Common myeloid progenitor, CD34-positive (primary cell): ENCODE measurements at places on chromosomes 2 and 18.

DNA sequence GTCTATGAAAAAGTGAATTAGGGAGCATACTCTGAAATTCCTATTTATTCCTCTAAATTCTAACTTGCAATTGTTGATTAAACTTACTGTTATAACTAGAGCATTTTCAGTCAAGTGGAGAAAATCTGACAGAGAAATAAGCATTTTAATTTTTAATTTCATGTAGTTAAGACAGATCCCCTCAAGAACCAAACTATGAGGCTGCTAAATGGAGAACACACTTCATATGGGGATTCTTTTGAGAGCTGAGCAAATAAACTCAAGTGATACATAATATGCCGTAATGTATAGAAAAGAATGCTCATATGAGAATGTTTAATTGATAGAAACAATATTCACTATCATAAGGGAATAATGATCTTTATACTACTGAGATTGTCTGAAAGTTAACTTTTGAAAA, 340.8 kb downstream of the ERBB4 start:
- no peak overlapping the region for H3K27ac ChIP-seq
- H3K27me3 ChIP-seq: no peaks in the 10 kb centered on the region
- no peak overlapping the region for H3K4me3 ChIP-seq
- no peaks in the 10 kb centered on the region for H3K36me3 ChIP-seq
- H3K4me1 ChIP-seq: no peaks in the 10 kb centered on the region

DNA sequence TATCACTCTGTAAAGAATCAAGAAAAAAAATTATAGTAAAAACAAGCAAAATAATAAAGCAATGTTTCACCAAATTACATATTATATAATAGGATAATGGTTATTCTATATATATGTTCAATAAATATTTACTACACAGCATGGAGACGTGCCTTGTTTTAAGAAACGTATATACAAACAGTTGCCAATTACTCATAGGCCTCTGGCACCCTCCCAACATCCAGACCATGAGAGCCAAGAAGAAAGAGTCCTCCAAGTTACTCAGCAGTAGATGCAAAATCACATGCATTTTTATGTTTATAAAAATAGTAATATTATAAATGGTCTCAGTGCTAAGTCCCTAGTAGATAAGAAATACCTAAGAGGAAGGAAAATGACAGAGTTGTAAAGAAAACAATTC, 64.8 kb downstream of the REV1 start:
- no peaks in the 10 kb centered on the region for H3K4me1 ChIP-seq
- no peaks in the 10 kb centered on the region for H3K27me3 ChIP-seq
- no peak overlapping the region for H3K27ac ChIP-seq

DNA sequence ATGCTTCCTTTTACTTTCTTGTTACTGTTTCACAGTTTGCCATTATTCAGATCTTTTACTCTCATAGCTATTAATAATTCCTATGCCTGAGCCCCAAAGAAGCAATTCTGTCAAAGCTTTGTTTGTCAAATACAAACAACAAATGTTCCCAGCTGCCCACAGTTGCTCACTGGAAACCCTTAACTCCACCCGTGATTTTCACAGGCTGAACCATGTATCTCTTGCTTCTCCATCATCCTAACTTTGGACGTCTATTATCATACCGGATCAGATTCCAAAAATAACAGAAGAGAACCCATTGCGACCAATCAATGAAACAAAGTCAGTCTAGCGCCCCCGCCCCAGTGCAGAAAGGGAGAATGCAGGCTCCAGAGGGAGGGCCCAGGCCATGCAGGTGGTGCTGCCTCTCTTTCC, 24.2 kb downstream of the COLEC12 start:
- H3K4me3 ChIP-seq: no peak overlapping the region
- H3K4me1 ChIP-seq: no peaks in the 10 kb centered on the region
- no peak overlapping the region for H3K27ac ChIP-seq
- no peak for DNase-seq
- no peaks in the 10 kb centered on the region for H3K36me3 ChIP-seq
- no peaks in the 10 kb centered on the region for H3K27me3 ChIP-seq

GRCh38 chr2:191888400-191889166, 41.7 kb upstream of the CAVIN2 start:
- DNase-seq: no peak
- H3K27me3 ChIP-seq: no peaks in the 10 kb centered on the region
- H3K4me3 ChIP-seq: no peak overlapping the region

GRCh38 chr2:55418072-55418471, 1.6 kb downstream of the CCDC88A start:
- H3K27me3 ChIP-seq: no peaks in the 10 kb centered on the region
- peak; percentile 8 for DNase-seq
- H3K36me3 ChIP-seq: peaks cover 5% of the 10 kb centered on the region
- peak overlapping the region; percentile 81 for H3K27ac ChIP-seq
- H3K4me1 ChIP-seq: peaks cover 12% of the 10 kb centered on the region

- H3K4me3 ChIP-seq: no peak overlapping the region
- peaks cover 5% of the 10 kb centered on the region for H3K36me3 ChIP-seq
- no peaks in the 10 kb centered on the region for H3K27me3 ChIP-seq
- H3K4me1 ChIP-seq: no peaks in the 10 kb centered on the region
- H3K27ac ChIP-seq: no peak overlapping the region
Observed at GRCh38 chr2:207905546-207905945, 119.8 kb downstream of the PLEKHM3 start.

DNA sequence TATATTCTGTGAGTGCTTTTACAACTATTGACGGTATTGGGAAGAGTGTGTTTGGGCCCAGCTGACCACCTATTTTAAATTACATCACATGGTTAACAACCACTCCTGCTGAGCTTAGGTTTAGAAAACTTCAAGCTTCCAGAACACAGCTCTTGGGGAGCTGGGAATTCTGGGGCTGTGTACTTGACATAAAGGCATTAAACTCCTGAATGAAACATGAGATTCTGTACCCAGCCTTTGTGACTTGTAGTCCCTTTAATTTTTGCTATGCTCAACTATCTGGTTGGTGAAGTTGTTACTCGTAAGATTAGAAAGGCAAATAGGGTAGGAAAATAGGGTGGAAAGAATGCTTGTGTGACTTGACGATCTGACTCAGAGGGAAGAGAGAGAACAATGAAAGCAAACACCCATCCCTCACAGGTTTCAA, 66.9 kb downstream of the LTBP1 start:
- H3K4me1 ChIP-seq: no peaks in the 10 kb centered on the region
- no peak for DNase-seq
- H3K27ac ChIP-seq: no peak overlapping the region
- H3K27me3 ChIP-seq: no peaks in the 10 kb centered on the region

- no peaks in the 10 kb centered on the region for H3K36me3 ChIP-seq
- H3K27me3 ChIP-seq: no peaks in the 10 kb centered on the region
- H3K27ac ChIP-seq: no peak overlapping the region
- H3K4me1 ChIP-seq: peaks cover 17% of the 10 kb centered on the region
Observed at GRCh38 chr18:61992285-61992684, 99.5 kb upstream of the RNF152 start.

DNA sequence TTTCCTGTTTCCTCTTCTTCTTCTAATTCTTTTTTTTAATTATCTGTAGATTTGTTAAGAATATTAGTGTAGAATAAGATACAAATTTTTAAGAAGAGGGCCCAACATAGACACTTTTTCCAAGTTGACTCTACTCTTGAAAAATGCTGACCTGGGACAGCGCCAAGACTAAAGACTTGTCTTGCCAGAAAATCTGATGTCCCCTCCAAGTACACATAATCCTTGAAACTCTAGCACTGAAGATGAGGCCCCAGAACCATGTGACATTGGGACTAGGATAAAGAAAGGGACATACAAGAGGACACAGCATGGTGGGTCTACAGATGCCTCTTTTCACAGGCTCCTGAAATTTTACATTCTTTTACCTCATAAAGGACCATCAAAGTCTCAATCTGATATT, 271.6 kb upstream of the SESTD1 start:
- no peak overlapping the region for H3K4me3 ChIP-seq
- no peak for DNase-seq
- H3K4me1 ChIP-seq: no peaks in the 10 kb centered on the region
- no peak overlapping the region for H3K27ac ChIP-seq

DNA sequence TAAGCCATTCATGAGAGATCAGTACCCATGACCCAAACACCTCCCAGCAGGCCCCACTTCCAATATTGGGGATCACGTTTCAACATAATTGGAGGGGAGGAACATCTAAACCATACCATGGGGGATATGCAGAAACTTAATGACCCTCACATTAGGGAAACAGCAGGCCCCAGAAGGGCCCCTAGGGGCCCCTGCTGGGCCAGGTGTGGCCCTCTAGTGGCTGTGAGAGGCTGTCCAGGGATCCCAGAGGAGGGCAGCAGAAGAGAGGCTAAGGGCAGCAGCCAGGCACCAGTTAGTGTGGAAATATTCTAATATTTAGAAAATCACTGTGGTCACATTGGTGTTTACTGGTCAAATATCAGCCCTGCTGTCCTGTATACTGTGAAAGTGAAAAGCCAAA, 49.3 kb upstream of the ANKRD44 start:
- H3K4me3 ChIP-seq: no peak overlapping the region
- DNase-seq: no peak
- H3K27me3 ChIP-seq: no peaks in the 10 kb centered on the region
- no peak overlapping the region for H3K27ac ChIP-seq
- no peaks in the 10 kb centered on the region for H3K36me3 ChIP-seq
- H3K4me1 ChIP-seq: no peaks in the 10 kb centered on the region

GRCh38 chr2:45390441-45390840, 220.6 kb downstream of the SRBD1 start:
- no peaks in the 10 kb centered on the region for H3K4me1 ChIP-seq
- no peaks in the 10 kb centered on the region for H3K27me3 ChIP-seq
- H3K4me3 ChIP-seq: no peak overlapping the region
- DNase-seq: no peak

DNA sequence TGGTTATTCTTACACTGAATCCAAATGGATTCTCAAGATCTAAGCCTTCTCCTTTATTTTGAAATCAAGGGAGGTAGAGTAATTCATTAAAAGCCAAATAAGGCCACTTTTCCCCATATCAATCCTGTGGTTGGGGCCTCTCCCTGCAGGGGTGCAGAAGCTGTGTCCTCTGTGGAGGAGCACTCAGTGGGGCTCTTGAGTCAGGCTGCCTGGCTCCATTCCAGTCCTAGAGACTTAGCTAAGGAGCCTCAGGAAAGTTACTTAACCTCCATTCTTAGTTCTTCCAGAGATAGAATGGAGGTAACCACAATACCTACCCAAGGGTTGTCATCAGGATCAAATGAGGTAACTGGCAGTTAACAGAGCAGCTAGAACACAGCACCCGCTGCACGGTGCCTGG, 564.3 kb downstream of the CMPK2 start:
- H3K4me3 ChIP-seq: no peak overlapping the region
- H3K36me3 ChIP-seq: no peaks in the 10 kb centered on the region
- H3K27me3 ChIP-seq: no peaks in the 10 kb centered on the region
- no peaks in the 10 kb centered on the region for H3K4me1 ChIP-seq

DNA sequence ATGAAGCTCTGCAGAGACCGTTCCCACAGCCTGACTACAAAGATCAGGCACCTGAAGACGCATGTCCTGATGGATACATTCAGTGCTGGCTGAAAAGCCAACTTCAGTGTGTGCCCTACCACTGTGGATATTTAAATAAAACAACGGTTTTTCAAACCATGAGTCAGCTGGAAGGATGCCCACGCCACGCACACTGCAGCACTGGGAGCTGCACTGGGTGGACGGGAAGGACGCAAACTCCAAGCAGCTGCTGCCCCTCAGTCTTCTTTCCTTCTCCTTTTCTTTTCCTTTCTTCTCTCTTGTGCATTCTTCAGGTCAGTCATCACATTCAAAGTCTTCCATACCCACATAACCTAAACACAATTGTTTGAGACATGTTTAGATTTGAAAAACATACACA, 7.9 kb downstream of the TMEM18 start:
- no peak for DNase-seq
- no peaks in the 10 kb centered on the region for H3K27me3 ChIP-seq
- H3K4me3 ChIP-seq: no peak overlapping the region
- peaks cover 65% of the 10 kb centered on the region for H3K36me3 ChIP-seq
- no peak overlapping the region for H3K27ac ChIP-seq

GRCh38 chr2:128217671-128218070, 101.0 kb downstream of the HS6ST1 start:
- H3K27me3 ChIP-seq: no peaks in the 10 kb centered on the region
- peaks cover 12% of the 10 kb centered on the region for H3K4me1 ChIP-seq
- no peak overlapping the region for H3K4me3 ChIP-seq
- no peak for DNase-seq
- H3K36me3 ChIP-seq: no peaks in the 10 kb centered on the region

DNA sequence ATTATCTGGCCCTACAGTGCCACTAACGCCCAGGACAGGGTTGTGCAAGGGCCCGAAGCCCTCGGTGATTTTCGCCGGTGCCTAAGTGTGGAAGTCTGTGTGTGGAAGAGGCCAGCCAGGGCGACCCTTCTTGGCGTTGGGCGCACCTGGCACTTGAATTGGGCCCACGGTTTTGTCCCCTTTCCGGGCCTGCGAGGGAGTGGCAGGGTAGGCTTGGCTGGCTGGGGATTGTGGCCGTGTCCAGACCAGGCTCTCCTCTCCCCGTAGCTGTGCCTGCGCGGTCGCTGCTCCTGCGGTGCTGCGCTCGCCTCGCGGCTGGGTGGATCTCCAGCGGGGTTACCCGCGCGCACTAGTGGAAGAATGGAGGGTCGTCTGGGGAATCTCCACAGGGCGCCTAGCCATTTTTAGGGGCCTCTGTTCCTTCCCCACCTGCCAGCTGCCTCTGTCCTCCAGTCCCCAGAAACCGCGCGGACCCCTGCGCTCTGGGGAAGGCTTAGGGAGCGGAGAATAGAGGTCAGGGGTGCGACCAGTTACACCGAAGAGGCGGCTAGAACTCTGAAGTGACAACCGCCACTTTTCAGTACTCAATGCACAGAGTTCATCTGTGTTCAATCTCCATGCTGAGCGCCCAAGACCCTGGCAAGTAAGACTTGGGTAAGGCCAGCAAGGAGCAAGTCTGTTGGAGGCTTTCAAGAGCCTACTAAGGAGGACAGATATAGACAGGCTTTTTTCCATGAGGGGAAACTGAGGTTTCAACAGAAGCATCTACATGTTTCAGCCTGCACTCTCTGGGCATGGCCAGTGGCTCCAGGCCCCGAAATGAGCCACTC, 16.0 kb downstream of the EVX2 start:
- no peak overlapping the region for H3K27ac ChIP-seq
- peaks cover 7% of the 10 kb centered on the region for H3K4me1 ChIP-seq
- DNase-seq: no peak

GRCh38 chr2:209451209-209451834, 27.5 kb downstream of the MAP2 start:
- H3K27me3 ChIP-seq: no peaks in the 10 kb centered on the region
- no peak overlapping the region for H3K27ac ChIP-seq
- no peaks in the 10 kb centered on the region for H3K4me1 ChIP-seq
- DNase-seq: no peak
- no peak overlapping the region for H3K4me3 ChIP-seq

- no peaks in the 10 kb centered on the region for H3K27me3 ChIP-seq
- H3K36me3 ChIP-seq: no peaks in the 10 kb centered on the region
- H3K4me3 ChIP-seq: no peak overlapping the region
- no peak for DNase-seq
- no peak overlapping the region for H3K27ac ChIP-seq
- no peaks in the 10 kb centered on the region for H3K4me1 ChIP-seq
Observed at GRCh38 chr18:68928762-68929675, 131.1 kb downstream of the CCDC102B start.
